ENCODE measurements at places on chromosomes 4 and X.

GRCh38 chr4:3368841-3369760, 72.7 kb upstream of the HGFAC start:
- DNase-seq = no peak

- no peak for DNase-seq
Observed at GRCh38 chr4:118947095-118947494, 58.4 kb downstream of the SYNPO2 start.

DNA sequence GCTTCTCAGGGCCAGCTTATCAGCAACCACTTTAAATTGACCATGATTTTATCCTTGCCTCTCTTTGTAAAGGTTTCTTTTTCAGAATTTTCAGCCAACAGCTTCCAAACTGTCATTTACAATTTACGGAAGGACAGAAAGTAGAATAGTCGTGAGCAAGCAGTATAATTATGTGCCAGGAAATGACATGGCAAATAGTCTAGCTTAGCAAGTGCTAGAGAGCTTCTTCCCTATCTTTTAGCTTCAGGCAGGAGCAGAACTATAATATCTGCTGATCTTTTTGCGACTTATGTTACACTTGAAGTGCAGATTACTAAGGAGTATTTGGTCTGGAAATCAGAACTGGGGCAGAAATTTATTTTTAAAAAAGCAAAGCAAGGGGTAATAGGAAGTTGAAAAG, 123.0 kb upstream of the AP1S2 start:
- DNase-seq = no peak

DNA sequence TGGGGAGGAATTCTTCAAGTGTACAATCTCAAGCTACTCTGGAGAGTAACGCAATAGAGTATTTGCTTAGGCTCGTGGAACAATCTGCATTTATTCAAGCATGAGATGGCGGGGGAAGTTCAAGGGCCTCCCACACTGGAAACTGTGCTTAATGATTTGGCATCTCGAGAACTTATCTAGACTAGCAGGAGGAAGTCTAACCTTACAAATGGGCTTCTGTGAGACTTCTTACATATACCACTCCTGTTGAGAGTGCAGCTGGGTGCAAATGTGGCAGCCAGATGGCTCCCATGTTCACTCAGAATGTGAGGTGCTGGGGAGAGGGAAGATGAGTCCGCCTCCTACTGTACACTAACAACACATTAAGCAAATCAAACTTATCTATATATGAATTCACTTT, 29.3 kb upstream of the PTPN13 start:
- DNase-seq = no peak

GRCh38 chr4:122205687-122206086, 53.6 kb downstream of the BLTP1 start:
- DNase-seq = no peak

GRCh38 chr4:137125011-137125410, 407.3 kb downstream of the PCDH18 start:
- no peak for DNase-seq

DNA sequence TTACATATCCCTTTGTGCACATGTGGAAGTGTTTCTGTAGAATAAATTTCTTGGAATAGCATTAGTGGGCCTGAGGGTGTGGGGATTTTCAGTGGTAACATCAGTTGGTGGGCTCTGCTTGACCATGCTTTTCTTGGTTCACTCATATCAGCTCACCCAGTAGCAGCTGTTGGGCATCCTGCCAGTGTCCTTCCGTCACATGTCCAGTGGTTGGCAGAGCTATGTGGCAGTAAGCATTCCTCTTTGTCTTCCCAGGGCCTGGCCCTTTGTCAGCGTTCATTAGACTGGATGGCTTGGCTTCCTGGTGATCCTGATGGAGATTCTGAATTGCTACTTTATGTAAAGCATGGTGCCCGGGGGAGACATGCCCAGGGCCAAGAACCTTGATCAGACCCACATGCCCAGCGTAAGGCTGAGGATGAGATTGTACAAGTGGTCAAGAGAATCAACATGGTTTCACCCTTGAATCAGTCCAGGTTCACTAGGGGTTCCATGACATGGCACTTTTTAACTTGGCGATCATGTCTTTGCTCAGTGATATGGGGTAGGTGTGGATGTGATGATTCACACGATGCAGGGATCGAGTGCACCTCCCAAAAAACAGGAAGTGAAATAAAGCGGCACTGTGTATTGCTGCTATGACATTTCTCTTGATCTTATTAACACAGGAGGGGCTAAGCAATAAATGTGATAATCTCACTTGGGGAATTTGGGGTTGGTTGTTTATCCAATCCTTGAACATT, 72.1 kb upstream of the IGFBP7 start:
- DNase-seq = no peak

- DNase-seq = no peak
Observed at GRCh38 chrX:135985973-135986310, 707 bp downstream of the SLC9A6 start.

GRCh38 chr4:107153228-107153627, 117.1 kb upstream of the DKK2 start:
- no peak for DNase-seq

DNA sequence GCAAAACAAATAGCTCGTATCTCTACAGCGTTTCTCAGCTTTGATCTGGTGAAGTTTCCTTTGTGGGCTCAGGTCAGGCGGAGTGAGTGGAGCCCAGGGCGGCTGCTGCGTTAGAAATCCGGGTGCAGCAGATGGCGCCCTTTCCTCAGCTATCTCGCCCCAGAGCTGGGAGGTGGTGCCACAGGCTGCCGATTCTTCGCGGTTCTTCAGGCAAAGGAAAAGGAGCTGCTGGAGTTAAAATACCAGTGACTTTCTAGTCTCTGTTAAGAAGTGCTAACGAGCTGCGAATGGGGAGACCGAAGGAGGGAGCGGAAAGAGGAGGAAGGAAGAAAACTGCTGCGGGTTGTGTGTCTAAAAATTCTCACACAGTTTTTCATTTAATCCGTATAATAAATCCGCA, 114.6 kb downstream of the CPE start:
- peak; percentile 57 for DNase-seq

- no peak for DNase-seq
Observed at GRCh38 chrX:12979026-12979607, 4.2 kb downstream of the TMSB4X start.

DNA sequence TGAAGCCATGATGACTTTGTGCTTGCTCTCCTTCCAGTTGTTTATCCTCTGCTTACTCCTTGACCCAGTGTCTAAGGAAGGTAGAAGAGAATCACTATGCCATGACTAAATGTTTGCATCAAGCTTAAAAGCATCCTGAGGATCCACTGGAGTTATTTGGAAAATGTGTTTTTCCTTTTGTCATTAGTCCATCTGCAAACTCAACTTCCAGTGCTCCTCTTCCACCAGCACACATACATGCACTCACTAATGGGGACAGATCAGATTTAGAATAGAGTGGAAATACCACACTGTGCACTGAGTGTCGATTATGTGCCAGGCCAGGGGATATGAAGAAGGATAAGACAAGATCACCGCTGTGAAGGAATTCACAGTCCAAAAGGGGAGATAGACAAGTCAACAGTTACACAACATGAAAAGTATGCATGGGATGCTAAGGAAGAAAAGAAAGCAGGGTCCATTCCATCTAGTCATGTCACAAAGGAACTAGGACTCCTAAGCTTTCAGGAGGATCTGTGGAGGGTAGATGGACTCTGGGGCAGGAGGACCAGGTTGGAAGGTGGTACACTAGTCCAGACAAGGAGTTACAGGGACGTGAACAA, 1.9 kb downstream of the OCIAD2 start:
- DNase-seq = no peak

DNA sequence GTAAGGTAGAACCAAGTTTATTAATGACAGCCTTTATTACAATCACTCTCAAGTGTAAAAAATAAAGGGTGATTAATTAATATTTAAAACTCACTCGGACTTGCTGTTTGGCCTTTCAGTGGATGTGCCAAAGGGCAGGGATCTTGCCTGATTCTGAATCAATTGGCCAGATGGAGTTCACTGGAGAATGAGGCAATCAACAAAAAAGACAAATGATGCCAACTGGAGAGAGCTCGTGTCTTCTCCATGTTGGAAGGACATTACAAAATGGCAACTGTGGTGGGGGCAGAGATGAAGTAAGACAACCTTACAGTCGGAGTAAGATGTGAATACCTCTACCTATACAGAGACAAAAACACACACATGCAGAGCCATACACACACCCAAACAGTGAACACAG, 188.0 kb downstream of the TSPAN5 start:
- no peak for DNase-seq

DNA sequence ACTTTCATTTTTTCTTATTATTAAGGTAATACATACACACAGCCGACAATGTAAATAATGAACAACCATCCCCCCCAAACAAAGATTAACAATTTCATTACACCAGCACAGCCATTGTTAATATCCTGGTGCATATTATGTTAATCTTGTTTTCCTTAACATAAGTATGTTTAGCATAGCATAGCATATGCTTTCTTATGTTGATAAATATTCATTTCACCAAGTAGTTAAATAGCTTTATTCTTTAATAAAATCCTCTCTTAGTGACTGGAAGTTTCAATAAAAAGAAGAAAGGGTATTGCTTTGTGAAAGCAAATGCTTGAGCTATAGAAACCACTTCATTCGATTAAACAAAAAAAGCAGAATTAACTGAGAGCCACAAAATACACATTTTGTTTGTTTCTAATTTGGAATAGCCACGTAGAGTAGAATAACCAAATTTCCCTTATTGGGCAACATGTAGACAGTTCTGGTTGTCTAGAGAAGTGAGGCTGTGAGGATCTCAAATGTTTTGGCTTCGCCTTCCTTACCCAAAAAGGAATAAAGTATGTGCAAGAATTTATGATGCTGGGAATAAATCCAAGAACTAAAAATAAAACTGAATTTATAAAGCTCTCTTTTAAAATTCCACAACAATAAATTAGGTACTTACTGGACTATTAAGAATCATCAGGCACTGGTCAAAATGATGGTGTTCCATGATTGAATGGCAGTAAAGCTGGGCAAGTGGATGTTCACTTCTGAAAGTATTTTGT, 118.0 kb downstream of the PDE5A start:
- DNase-seq = no peak

DNA sequence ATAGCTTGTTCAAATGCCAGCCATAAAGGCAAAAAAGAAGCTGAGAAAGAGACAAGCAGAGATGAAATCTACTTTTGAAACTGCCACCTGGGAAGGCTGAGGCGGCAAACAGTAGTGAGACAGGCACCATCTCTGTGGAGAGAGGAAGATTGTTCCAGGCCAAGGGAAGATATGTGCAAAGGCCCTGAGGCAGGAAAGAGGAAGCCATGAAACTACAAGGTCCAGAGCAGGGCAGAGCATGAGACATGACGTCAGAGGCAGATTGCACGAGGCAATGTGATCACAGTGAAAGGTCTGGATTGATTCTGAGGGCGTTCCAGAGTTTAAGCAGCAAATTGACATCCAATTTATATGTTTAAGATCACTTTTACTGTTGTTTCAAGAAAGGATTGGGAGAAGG, 226.1 kb downstream of the QDPR start:
- DNase-seq = no peak

GRCh38 chr4:171812665-171813525, at the start of gene GALNTL6:
GALNTL6 (plus strand) TSS chr4:171813404.
- no peak for DNase-seq

- DNase-seq = no peak
Observed at GRCh38 chrX:2828959-2829411, 255 bp downstream of the GYG2 start.

GRCh38 chrX:154363706-154364439, 10.6 kb downstream of the FLNA start:
- no peak for DNase-seq

DNA sequence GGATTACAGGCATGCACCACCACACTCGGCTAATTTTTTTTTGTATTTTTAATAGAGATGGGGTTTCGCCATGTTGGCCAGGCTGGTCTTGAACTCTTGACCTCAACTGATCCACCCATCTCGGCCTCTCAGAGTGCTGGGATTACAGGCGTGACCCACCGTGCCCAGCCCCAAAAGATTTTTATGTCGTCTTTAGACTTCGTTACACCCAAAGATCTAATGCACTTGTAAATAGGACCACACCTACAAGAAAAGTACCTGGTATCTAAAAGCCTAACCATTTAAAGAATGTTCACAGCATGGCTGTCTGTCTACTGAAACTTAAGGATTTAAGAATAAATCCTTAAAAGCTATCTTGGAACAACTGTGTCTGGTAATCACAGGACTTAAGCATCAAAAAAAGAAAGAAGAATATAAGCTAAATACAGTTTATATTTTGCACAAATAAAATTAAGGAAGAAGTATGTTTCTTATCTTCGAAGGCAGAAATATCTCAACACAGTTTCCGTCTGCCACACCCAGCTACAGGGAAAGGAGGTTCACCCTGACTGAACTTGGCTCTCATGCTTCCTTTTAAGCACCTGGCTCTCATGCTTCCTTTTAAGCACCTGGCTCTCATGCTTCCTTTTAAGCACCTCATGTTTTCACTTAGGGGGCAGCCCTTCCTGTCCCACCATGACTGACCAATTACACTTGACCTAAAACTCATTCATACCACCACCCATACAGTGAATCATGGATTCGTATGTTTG, 92.0 kb upstream of the STS start:
- no peak for DNase-seq

DNA sequence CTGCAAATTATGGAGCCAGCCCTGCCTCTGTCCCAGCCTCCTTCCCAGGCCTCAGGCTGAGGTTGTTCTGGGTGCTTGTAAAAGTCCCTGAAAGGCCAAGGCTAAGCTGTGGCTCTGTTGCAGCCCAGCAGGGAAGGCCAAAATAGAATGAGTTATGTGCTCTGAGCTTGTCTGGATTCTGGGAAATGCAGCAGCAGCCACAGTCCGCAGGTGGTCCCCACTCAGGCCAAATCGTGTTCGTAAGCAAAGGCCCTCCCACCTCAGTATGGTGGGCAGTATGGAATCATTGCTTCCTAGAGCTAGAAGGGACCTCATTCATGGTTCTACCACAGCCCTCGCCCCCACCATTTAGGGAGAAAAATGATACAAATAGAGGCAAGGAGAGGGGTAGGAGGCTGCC, 4.7 kb upstream of the TCEAL1 start:
- no peak for DNase-seq

GRCh38 chrX:132207996-132208395, 11.3 kb downstream of the RAP2C start:
- DNase-seq = no peak

DNA sequence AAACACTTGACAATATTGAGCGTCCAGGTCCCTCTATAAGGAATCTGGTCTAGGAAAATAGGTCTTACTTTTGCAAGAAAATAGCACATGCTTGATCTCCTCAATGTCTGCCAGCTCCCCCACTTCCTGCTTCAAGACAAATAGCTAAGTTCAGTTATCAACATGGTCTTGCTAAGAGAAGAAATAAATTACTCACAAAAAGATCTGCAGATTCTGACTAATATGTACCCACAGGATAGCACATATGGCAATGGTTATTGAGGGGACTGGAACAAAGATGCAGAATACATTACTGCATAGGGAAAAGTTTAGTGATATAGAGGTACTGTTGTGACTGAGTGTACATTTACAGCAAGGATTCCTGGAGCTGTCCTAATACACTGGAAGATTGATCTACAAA, 457.5 kb upstream of the GRID2 start:
- DNase-seq = no peak

DNA sequence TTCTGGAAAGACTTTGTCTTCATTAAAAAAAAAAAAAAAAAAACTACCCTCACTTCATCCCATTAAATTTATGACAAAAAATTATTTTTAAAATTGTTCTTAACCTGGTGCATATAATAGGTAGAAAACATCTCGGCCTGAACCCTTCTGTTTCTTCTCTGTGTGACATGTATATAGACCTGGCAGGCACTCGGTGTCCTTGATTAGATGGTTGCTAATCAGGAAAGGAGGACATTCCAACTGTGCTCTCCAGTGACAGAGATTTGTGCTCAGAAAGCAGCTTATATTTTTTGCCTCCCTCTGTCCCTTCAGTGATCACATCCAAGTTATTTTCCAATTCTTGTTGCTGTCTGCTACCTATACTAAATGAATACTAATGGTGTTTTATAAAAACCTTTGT, 355.6 kb downstream of the CBLL2 start:
- no peak for DNase-seq
